Brain microvascular endothelial cell (primary cell): ENCODE measurements at places on chromosomes 12 and 14.

GRCh38 chr14:23310546-23310945 is 3.9 kb downstream of the BCL2L2 start:
- no peak for DNase-seq

DNA sequence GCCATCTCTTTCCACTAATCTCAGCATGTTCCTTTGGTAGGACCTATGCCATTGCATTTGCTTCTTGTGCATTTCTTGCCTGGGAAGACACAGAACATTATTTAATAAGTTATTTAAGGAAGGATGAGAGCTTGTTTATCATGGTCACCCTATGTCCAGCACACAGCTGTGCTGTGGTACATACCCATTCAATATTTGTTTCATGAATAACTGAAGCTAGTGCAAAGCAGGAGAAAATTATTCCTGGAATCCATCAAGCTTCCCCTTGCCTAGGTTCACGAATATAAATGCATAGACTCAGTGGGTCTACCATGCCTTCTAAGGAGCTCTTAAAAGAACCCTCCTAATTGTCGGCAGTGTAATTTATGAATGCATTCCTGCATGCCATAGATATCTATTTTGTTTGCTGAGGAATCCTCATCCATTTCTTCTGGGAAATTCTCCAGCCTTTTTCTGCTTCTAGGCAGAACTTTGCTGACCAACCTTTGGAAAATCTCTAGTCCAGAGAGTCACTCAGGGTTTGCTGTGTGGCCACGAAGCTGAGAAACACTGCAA is 599.8 kb upstream of the TMEM132C start:
- no peak for DNase-seq

DNA sequence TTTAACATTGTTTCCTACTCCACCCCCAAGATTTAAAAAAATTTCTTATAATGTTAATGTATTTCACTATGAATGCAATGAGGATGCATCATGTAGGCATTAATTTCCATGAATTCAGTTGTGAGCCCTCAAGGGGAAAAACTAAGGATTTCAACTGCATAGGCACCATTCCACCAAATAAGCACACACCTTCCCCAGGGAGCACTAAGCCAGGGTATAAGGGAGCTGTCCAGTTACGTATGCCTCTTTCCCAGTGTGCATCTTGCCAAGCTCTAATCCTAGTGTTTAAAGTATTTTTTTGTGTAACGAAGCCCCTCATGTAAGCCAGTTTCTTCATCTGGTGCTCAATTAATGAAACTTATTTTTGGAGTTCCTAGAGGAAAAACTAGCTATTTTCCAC is 6.6 kb downstream of the FERMT2 start:
- DNase-seq, result no peak

GRCh38 chr12:50927766-50928224 is 24.5 kb upstream of the HIGD1C start:
- no peak for DNase-seq

DNA sequence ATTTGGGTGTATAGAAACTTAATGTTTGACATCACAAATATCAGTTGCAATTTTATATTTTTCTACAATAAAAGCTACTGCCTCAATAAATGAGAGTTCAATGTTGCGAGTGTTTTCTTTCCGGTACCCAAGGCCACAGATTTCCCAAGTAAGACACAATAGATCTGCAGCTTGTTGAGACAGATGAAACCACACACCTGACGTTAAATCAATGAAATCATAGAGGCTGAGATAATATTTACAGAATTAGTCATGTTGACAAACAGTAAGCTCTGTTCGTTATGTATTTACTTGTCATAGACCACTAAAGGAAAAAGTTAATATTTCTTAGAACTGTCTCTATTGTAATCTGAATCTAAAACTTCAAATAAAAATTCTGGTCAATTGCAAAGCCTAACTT is 49.2 kb upstream of the PTHLH start:
- no peak for DNase-seq

GRCh38 chr12:72509891-72510290 is 237.7 kb downstream of the TRHDE start:
- DNase-seq, result no peak

GRCh38 chr12:119114294-119114693 is 64.4 kb upstream of the HSPB8 start:
- DNase-seq, result no peak

- no peak for DNase-seq
These were observed 115.4 kb downstream of the ZFP36L1 start for GRCh38 chr14:68677476-68677875.

GRCh38 chr14:38250331-38250730 is 5.6 kb downstream of the CLEC14A start:
- no peak for DNase-seq

DNA sequence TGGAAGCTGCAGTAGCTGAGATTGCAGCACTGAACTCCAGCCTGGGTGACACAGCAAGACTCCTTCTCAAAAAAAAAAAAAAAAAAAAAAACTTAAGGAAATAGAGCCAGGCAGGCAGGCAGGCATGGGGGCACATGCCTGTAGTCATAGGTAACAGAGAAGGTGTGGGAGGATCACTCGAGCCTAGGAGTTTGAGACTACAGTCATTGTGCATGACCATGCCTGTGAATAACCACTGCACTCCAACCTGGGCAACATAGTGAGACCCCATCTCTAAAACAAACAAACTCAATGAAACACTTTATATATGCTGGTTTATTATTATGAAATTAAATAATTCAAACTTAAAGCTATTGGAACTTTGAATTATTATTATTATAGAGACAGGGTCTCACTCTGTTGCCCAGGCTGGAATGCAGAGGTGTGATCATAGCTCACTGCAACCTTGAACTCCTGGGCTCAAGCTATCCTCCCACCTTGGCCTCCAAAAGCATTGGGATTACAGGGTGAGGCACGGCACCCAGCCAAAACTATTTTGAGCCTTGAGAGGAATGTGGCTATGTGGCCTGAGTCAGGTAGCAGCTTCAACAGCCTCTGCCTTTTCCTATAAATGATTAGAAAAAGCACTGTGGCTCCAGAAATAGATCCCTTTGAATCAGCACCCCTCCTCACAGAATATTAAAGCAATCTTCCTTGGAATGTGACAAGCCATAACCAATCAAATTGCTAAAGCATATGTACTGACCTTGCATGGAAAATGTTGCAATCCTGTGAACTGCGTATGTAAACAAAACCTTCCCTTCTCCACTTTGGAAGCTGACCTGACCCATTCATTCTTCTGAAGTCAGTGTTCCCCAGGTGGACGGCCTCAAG is 34.7 kb upstream of the YY1 start:
- no peak for DNase-seq

GRCh38 chr14:105267820-105268548 is 19.7 kb downstream of the BTBD6 start:
- no peak for DNase-seq

GRCh38 chr14:20671597-20672283 is 12.6 kb upstream of the RNASE4 start:
- DNase-seq, result no peak

DNA sequence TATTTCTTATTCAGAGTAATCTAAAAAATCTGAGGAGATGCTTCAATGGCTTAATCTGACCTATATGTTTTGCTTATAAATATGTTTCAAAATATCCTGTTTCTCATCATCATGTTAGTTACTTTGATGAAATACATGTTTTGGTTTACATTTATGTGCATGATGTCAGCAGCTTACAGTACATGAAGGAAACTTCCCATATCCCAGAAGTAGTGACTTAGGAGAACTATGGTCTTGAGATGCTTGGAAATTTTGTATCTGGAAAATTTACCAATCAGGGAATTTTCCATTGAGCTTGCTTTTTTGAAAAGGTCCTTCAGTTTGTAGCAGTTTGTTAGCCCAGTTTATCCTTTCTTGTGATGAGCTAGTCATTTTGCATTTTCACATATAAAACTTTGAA is 73.3 kb downstream of the RASSF8 start:
- no peak for DNase-seq

GRCh38 chr12:51879102-51879501 is 8.8 kb upstream of the ANKRD33 start:
- DNase-seq, result no peak

GRCh38 chr12:96338852-96339471 is 61.3 kb downstream of the CDK17 start:
- DNase-seq, result no peak

DNA sequence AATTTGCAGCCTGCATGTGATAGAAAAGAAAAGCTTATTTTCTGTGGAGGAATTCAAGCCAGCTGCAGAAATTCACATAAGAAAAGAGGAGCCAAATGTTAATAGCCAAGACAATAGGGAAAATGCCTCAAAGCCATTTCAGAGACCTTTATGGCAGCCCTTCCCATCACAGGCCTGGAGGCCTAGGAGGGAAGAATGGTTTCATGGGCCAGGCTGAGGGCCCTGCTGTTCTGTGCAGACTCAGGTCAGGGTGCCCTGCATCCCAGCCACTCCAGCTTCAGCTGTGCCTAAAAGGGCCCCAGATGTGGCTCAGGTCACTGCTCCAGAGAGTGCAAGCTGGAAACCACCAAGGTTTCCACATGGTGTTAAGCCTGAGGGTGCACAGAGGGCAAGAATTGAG is 21.2 kb upstream of the CCDC88C start:
- DNase-seq, result no peak

- DNase-seq, result no peak
These were observed 53.6 kb downstream of the FBXW8 start for GRCh38 chr12:116964054-116965050.

DNA sequence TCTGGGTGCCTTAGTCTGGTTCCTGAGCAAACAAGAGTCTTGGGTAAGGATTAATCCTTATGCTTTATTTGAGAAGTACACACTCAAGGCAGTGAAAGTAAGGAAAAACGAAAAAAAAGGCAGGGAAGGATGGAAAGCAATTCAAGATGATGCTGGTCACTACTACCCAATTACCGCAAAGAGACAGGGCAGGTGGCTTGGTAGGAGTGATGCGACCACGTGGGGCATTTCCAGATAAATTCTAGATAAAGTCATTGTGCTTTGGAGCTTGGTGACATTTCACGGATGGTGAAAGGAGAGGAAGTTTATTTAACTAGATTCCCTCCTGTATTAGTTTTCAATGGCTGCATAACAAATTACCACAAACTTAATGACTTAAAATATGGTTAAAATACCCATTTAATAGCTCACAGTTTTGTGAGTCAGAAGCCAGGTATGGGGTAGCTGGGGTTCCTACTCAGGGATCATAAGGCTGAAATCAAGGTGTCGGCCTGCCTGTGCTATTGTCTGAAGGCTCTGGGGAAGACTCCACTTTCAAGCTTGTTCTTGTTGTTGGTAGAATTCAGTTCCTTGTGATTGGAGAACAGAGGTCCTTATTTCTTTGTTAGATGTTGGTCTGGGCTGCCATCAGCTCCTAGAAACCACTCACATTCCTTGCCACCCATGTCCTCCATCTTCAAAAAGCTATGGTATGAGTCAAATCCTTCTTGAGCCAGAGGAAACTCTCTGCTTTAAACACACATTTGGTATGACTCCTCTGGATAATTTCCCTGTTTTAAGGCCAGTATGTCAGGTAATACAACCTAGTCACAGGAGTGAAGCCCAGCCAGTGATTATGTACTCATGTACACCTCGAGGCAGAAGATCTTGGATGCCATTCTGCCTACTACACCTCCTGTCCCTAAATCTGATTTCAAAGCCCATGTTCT is 5.6 kb upstream of the HMGA2 start:
- DNase-seq, result no peak

GRCh38 chr14:89033756-89034155 is 209.3 kb downstream of the TTC8 start:
- no peak for DNase-seq

GRCh38 chr14:103121846-103122584 is 1.2 kb upstream of the TNFAIP2 start:
- no peak for DNase-seq

- DNase-seq, result no peak
These were observed 47.8 kb downstream of the ATL1 start for GRCh38 chr14:50607761-50608160.

- no peak for DNase-seq
These were observed at the start of gene CCDC198 for GRCh38 chr14:57493467-57494181. Gene CCDC198 (minus strand): TSS chr14:57493857. CDS start chr14:57493715, 142 bp downstream.

DNA sequence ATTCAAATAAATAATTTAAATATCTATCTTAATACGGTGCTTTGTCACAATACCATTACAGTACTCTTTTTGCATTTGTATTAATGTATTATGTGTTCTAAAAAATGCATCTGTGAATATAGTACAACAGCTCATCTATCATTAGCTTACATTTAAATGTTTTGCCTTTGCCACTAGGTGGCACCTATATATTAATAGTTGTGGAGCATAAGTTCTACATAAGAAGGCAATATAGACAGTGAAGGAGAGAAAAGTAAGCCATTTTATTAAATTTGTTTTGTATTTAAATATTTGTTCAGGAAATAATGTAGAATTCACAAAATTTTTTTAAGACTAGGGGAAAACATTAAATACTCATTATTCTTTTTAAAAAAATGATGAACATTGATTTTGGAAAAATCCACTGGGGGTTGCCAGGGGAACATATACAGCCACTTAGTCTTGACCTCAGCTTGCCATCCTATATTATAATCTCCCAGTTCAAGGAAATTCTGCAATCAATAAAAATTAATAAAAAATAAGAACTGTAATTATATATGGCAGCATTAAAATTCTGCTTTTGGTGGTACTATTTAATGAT is 9.8 kb downstream of the CCER1 start:
- peak; percentile 24 for DNase-seq

DNA sequence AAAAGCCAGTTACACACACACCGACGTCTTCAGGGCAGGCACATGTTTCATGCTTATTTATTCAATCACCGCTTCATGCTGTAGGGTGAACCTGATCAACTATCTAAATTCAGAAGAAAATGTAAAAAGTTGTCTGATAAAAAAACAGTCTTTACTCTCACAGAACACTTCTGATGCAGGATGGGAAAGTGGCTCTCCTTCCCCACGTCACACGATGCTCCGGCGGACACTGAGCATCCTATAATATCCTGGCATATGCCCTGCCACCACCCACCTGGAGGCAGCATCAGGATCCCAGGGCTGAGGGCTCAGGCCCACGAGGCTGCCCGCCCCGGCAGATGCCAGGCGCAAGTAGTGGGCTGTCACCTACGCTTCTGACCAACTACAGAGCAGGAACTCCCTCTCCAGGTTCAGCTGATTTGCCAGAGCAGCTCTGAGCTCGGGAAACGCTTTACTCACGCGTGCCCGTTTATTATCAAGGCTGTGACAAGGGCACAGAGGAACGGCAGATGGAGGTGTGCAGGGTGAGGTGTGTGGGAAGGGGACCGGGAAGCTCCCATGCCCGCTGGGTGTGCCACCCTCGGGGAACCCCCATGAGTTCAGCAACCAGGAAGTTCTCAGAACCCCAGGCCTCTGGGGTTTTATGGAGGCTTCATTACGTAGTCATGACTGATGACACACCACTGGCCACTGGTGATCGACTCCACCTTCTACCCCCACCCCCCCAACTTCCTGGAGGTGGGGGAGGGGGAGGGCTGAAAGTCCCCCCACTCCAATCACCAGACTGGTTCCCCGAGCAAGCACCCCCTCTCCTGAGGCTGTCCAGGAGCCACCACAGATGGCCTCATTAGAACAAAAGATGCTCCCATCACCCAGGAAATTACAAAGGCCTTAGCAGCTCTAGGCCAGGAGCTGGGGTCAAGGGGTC is 32.1 kb downstream of the SLC15A4 start:
- DNase-seq, result no peak

- no peak for DNase-seq
These were observed 51.1 kb downstream of the EMP1 start for GRCh38 chr12:13247596-13247995.

- peak; percentile 54 for DNase-seq
These were observed 94.0 kb downstream of the NUAK1 start for GRCh38 chr12:106044773-106045172.
